Stimulated activated CD8-positive, alpha-beta memory T cell treated with anti-CD3 and anti-CD28 coated beads, Interleukin-15, amount 100 ng/mL, for 4 hours (primary cell): ENCODE measurements at places on chromosomes 4 and X.

- no peak for DNase-seq
Observed at GRCh38 chr4:127601029-127601428, 31.7 kb upstream of the INTU start.

GRCh38 chrX:10395179-10395578 is 225.2 kb downstream of the MID1 start:
- DNase-seq = no peak

DNA sequence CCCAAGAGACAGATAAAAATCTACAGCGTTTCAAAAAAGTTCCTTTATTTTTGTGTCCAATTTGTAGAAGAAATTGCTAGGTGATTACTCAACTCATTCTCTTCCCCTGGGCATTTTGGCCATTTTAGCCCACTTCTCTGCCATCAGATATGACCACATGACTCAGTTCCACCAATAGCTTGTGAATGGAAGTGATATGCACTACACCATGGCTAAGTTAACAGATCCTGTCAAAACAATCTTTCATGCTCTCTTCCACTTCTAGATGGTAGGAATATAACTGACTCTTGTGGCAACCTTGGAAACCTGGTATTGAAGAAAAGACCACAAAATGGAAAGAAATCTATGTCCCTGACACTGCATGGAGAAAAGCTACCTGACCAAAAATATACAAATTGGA is 26.2 kb upstream of the FREM3 start:
- no peak for DNase-seq

DNA sequence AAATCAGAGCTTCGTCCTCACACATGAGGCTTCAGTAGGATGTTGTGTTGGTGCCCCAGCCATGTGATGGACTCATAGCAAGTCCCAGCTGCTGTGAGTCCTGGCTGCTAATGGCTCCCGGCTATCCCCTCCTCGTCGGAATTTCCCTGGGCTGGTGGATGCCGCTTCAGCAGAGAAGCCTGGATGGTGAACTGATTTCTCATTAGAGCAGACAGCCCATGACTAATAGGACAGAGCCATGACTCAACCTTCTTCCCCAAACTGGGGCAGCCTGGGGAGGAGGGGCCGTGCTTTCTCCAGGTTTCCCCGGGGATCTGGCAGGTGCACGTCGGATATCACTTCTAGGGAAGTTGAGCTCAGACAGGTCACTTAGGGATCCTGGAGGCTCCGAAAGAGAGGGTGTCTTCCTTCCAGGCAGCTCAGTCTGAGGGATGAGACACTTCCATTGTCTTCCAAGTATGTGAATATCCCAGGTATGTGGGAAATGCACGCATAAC is 112.7 kb downstream of the ASMT start:
- no peak for DNase-seq

- DNase-seq = no peak
Observed at GRCh38 chrX:48451708-48452107, 18.4 kb downstream of the SLC38A5 start.

DNA sequence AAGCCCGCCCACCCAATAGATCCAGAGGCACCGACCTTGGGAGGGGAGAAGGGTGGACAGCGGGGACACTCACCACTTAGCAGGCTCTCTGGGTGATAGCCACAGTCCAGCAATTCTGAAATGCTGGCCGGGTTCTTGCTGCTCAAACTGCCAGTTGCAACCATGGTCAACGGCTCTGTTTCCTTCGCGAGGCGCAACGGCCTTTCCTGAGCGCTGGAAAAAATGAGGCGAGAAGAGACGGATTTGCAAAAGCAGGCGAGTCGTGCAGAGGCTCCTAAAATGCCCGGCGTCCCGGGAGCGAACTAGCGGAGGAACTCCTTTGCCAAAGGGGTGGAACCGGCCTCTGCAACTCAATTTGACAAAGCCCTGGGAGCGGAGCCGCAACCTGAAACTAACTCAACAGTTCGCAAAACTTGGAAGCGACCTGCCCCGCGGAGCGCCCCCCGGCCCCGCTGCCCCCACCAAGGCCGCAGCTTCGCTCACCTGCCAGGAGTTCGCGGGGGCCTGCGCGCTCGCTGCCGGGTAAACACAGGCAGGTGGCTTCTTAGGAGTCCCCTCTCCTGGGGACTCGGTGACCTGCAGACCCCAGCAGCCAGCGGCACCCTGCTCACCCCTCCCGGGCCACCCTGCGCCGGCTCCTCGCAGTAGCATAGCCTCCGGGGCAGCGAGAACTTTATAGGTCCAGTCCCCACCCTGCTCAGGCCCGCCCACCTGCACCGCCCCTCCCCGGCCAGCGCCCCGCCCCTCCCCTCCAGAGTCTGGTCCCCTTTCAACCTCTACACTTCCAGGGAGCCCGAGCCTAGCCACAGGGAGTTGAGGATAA is at the start of gene DDIT4L:
Gene DDIT4L (minus strand): TSS at position 649 of the 823 bp plus-strand sequence. CDS start 485 bp downstream, at position 164.
- DNase-seq = no peak

GRCh38 chr4:95265814-95266740 is 282.7 kb downstream of the UNC5C start:
- DNase-seq = no peak

GRCh38 chr4:163447481-163447880 is 26.1 kb downstream of the TKTL2 start:
- DNase-seq = no peak

- no peak for DNase-seq
Observed at GRCh38 chr4:163048447-163048846, 118.2 kb downstream of the NAF1 start.

GRCh38 chr4:56764775-56765174 is 56.7 kb downstream of the SPINK2 start:
- no peak for DNase-seq

GRCh38 chrX:54157561-54157960 is 25.5 kb downstream of the FAM120C start:
- no peak for DNase-seq

GRCh38 chr4:125353131-125353530 is 38.4 kb downstream of the FAT4 start:
- no peak for DNase-seq

DNA sequence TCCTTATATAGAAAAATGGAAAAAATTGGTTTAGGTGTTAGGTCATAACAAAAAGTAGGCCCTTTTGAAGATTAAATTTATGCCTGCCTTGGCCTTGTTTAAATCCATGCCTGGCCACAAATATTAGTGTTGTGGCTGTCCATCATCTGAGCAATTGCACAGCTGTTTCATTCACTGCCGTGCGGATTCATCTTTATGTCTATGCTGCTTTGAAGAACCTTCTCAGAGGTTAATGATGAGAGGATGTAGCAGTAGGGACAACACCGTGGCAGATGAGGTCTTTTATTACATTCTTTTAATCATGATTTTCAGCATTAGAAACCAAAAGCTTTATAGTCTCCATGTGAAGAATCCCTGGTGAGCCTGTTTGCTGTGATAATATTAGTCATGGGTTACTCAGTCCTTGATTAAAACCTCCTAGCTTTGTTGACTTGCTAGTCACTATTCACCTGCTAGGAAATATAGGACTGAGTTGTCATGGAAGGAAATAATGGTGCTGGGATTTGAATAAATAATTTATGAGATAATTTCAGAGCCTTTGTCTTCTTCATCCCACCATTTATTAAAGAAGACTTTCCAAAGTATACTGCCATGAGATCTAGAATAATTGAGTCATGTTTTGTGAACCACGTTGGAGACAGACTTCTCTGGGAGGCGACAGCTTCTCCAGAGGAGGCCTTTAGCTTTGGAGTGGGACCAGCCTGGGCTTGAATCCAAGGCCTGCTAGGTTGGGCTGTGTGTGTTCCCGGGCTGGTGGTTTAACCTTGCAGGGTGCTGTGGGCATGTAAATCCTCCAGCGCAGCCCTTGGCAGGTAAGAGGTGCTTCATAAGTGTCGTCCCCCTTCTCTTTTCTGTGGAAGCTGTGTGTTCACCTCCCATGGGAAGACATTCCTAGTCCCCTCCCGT is 53.5 kb downstream of the PTTG2 start:
- no peak for DNase-seq

DNA sequence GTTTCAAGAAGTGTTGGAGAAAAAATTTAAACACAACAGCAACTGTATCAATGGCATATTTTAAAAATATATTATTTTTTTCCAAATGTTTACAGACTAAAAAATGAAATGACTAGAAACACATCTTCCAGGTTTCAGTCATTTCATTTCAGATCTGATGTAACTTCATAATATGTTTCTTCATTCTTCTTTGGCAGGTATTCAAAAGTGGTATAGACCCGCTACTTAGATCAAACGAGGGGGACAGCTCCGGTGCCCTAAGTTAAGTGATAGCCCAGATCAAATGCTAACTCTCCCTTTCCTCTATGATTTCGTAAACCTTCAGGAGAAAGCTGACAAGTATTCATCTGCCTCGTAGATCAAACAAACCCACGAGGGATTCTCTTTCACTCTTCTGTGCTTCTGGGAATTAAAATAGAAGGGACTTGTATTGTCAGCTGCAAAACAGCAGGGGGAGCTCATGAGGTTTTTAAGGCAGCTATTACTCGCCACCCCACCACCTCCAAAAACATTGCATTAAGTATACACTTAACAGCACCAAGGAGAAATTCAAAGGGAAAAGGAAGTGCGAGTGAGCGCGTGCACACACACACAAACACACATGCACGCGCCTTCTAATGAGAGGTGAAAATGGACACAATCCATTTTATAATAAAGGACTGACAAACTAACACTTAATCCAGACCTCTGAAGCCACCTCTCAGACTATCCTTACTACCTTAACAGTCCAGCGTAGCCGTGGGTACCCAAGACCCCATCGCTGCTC is 21.4 kb downstream of the HELT start:
- DNase-seq = no peak

- DNase-seq = no peak
Observed at GRCh38 chr4:186808630-186809018, 85.0 kb upstream of the FAT1 start.

DNA sequence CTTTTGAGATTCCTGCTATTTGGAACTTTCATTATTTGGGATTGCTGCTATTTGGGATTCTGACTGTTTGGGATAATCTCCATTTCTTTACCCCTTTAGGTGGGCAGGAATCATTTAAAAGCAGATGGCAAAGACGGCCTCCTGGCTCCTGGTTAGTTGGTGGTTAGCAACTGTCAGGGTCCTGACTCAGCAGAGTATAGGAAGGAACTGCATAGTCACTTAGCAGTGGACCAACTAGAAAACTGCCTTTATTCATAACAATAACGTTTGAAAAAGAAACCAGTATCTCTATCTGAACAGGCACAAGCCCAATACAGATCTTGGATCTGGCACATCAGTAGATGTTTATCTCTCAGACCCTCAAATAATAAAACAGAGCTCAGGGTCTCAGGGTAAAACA is 469.7 kb upstream of the FGF16 start:
- no peak for DNase-seq

DNA sequence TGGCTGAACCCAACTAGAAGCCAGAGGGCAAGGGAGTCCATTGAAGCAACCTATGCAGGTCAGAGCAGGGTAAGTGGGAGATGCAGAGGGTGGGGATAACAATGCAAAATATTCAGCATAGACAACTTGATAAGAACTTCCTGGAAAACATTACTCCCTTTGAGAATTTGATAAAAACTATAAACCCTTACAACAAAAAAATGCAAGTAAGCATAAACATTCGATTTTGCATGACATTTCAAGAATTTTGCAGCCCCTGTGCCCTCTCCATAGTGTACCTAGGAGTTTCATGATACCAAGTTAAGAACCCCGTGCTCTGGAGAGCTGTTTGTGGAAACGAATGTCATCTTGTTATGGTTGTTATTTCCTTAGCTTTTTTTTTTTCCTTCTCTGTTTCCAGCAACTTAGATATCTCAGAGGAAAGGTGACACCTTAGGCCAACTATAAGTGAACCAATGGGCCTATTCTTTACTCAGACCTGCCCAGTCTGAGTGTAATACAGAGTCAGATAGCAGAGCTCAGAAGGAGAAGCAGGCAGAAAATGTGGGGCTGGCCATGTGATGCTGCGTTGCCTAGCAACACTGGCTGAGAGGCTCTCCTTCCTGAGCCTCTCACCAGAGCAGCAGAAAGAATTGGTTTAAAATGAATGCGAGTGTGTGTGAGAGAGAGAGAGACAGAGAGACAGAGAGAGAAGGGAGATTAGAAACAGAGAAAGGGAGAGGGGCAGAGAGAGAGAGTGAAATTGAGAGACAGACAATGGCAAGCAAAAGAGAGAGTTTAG is 36.7 kb upstream of the GABRQ start:
- DNase-seq = no peak

GRCh38 chr4:67522851-67523671 is 22.2 kb downstream of the CENPC start:
- no peak for DNase-seq

DNA sequence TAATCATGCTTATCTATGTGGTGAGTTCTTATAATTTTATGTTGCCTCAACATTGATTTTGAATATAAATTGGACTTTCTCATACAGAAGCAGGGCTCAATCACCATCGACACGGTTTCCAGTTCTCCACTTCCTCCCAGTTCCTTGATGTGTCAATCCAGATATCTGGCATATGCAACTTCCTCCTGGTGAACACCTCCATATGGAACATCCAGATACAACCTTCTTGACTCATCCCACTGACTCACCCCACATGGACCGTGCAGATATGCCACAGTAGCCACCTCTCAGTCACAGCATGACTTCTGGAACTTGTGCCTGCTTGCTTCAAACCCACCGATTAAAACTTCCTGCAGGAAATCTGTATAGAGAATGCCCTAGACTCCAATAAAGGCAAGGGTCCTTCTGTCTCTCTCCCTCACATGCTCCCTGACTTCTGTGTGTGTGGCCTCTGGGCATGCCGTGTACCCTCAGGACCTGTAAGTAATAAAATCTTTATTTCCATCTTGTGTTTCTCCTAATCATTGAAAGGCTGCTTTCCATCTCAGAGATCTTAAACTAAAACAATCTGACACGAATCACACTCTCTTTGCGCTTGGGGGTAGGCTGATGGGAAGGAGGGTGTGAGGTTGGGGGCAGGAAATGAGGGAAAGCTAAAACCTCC is 67.0 kb downstream of the HTRA3 start:
- no peak for DNase-seq

GRCh38 chr4:101501421-101501820 is 154.1 kb upstream of the PPP3CA start:
- no peak for DNase-seq

- no peak for DNase-seq
Observed at GRCh38 chr4:151887031-151887815, 126.4 kb upstream of the GATB start.

DNA sequence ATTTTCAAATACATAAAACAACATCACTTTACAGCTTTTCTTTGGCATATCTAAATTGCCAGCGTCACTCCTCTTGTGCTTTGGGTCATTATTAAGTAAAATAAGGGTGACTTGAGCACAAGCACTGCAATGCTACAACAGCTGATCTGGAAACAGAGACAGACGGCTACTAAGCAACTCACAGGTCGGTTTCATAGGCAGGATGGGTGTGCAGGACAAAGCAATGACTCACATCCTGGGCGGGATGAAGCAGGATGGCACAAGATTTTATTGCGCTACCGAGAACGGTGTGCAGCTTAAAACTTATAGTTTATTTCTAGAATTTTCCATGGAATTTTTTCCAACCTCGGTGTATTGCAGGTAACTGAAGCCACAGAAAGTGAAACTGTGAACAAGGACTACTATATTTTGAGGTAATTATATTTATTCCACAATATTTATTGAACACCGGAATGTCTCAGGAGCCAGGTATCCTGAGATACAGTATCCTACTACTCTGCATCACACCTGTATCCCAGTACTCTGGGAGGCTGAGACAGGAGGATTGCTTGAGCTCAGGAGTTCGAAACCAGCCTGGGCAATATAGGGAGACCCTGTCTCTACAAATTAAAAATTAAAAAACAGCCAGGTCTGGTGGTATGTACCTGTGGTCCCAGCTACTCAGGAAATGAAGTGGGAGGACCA is 215.5 kb downstream of the APBB2 start:
- DNase-seq = no peak
